Temporal lobe (tissue), 4 donors: ENCODE measurements at places on chromosomes 3 and 15. TPM values are rescaled to one million over a fixed set of nuclear protein-coding genes. Genes with fewer than 3 reads are reported as not detected.

The PPP1R14D gene
- not detected for total RNA-seq

The SLC22A13 gene
- under 0.01 TPM for total RNA-seq

The HRH1 gene
- total RNA-seq = 1.7 TPM

The TMCO5A gene
- not detected for total RNA-seq

The TRIM71 gene
- 2.5 TPM for total RNA-seq

The C15orf39 gene
- 0.98 TPM for total RNA-seq
